ENCODE measurements at places on chromosomes 6 and 20. TPM values are rescaled to one million over a fixed set of nuclear protein-coding genes. Genes with fewer than 3 reads are reported as not detected.

GRCh38 chr6:138638604-138639003, 135.0 kb upstream of the CCDC28A start:
- H3K27me3 ChIP-seq, result no peaks in the 10 kb centered on the region
- no peak overlapping the region for H3K27ac ChIP-seq
- no peak overlapping the region for H3K4me3 ChIP-seq

DNA sequence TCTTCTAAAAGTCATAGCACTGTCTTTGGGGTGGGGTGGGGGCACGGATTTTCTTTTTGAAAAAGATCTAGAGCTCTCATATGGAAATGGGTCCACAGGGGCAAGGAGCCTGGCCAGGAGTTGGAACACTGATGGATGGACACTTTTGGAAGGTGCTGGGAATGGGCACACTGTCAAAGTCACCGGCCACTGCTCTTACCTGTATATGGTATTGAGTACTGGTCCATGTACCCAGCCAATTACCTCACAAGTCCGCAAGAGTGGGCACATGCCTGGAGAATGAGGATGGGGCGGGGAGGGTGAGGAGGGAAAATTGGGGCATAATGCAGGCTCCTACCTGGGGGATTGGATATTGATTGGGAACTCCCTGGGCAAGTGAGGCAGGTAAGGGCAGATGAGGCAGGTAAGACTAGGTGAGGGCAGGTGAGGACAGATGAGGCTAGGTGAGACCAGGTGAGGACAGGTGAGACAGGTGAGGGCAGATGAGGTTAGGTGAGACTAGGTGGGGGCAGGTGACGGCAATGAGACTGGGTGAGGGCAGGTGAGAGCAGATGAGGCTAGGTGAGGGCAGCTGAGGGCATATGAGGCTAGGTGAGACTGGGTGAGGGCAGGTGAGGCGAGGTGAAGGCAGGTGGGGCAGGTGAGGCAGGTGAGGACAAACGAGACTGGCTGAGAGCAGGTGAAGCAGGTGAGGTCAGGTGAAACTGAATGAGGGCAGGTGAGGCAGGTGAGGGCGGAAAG, 167.9 kb downstream of the NRN1 start:
- H3K27ac ChIP-seq, result no peak overlapping the region
- no peak overlapping the region for H3K4me3 ChIP-seq
- no peaks in the 10 kb centered on the region for H3K4me1 ChIP-seq

GRCh38 chr20:3751675-3752385, 15.7 kb downstream of the ADISSP start:
- peaks cover 3% of the 10 kb centered on the region for H3K4me1 ChIP-seq
- no peak for DNase-seq
- H3K36me3 ChIP-seq, result peaks cover 12% of the 10 kb centered on the region
- H3K27me3 ChIP-seq, result peaks cover 20% of the 10 kb centered on the region
- peak overlapping the region; percentile 79 for H3K4me3 ChIP-seq
- no peak overlapping the region for H3K27ac ChIP-seq

- DNase-seq, result no peak
- peak overlapping the region; percentile 95 for H3K4me3 ChIP-seq
- peak overlapping the region; percentile 84 for H3K27ac ChIP-seq
Measured at GRCh38 chr6:18388271-18388670, 1.1 kb downstream of the RNF144B start.

- H3K36me3 ChIP-seq, result no peaks in the 10 kb centered on the region
- DNase-seq, result no peak
- H3K4me1 ChIP-seq, result no peaks in the 10 kb centered on the region
- H3K27ac ChIP-seq, result no peak overlapping the region
Measured at GRCh38 chr6:69105288-69105687, 470.2 kb downstream of the ADGRB3 start.

- H3K36me3 ChIP-seq, result no peaks in the 10 kb centered on the region
- H3K27me3 ChIP-seq, result peaks cover 3% of the 10 kb centered on the region
- no peaks in the 10 kb centered on the region for H3K4me1 ChIP-seq
- DNase-seq, result no peak
Measured at GRCh38 chr20:8115436-8115835, 16.6 kb upstream of the PLCB1 start.

DNA sequence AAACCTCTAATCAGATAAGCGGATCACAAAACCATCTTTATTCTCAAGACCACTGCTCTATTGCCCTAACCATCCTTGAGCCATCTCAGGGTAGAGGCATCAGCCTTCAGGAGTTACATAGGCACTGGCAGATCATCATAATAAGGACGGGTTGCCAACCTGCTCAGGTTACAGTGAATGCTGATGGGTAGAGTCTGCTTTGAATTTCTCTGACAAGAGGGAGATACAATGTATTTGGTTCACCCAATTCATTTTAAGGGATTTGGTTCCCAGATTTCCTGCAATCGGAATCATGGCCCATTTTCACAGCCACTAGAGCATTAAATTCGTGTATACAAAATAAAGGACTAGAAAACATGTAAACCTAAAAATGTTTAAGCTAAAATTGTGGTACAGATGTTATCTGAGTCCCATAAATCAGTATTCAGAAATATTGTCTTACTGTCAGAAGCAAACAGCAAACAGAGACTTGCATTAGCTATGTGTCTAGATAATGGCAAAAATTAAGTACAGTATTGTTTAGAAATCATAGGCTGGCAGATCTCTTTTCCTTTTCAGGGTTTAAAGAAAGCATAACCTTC, 41.9 kb upstream of the TMEM170B start:
- H3K4me3 ChIP-seq, result no peak overlapping the region
- peaks cover 5% of the 10 kb centered on the region for H3K4me1 ChIP-seq
- DNase-seq, result no peak

DNA sequence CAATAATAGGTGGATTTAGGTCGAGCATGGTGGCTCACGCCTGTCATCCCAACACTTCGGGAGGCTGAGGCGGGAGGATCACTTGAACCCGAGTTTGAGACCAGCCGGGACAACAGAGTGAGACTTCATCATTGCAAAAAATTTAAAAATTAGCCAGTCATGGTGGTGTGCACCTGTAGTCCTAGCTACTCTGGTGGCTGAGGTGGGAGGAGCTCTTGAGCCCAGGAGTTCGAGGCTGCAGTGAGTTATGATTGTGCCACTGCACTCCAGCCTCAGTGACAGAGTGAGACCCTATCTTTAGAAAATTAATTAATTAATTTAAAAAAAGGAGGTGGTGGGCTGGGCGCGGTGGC, 13.4 kb upstream of the C20orf203 start:
- DNase-seq, result no peak
- peaks cover 4% of the 10 kb centered on the region for H3K27me3 ChIP-seq
- no peak overlapping the region for H3K4me3 ChIP-seq

- no peak for DNase-seq
- H3K27me3 ChIP-seq, result no peaks in the 10 kb centered on the region
- H3K36me3 ChIP-seq, result no peaks in the 10 kb centered on the region
- H3K4me1 ChIP-seq, result no peaks in the 10 kb centered on the region
- no peak overlapping the region for H3K4me3 ChIP-seq
- H3K27ac ChIP-seq, result no peak overlapping the region
Measured at GRCh38 chr6:51768087-51768486, 319.3 kb downstream of the PKHD1 start.

DNA sequence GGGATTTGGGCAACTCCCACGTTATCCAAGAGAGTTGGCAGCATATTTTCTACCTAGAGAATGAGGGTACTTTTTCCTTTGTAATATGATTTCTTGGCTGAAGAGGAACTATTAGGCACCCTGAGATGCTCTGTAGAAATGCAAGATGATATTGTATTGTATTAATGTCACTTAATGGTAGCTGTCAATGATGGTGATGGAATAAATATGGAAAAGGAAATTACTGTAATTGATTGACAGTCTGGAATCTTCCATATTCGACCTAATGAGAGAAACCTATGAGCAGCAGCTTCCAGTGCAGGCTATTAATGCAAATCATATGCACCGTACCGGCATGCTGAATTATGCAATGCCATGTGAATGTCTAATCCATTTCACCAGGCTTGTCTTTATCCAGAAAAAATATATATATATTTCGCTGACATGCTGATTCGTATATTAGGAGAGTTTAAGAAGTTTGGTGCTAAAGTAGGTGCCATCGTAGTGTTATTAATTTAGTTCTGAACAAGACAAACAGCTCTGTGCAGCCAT, 494.2 kb upstream of the JARID2 start:
- H3K4me3 ChIP-seq, result no peak overlapping the region
- H3K36me3 ChIP-seq, result no peaks in the 10 kb centered on the region
- no peaks in the 10 kb centered on the region for H3K4me1 ChIP-seq
- H3K27me3 ChIP-seq, result no peaks in the 10 kb centered on the region

- H3K4me1 ChIP-seq, result no peaks in the 10 kb centered on the region
- DNase-seq, result no peak
- H3K4me3 ChIP-seq, result no peak overlapping the region
- H3K27me3 ChIP-seq, result peaks cover 3% of the 10 kb centered on the region
- H3K27ac ChIP-seq, result no peak overlapping the region
- H3K36me3 ChIP-seq, result no peaks in the 10 kb centered on the region
Measured at GRCh38 chr6:33727932-33728331, 16.4 kb upstream of the UQCC2 start.

- DNase-seq, result no peak
- peaks cover 6% of the 10 kb centered on the region for H3K4me1 ChIP-seq
- no peak overlapping the region for H3K27ac ChIP-seq
Measured at GRCh38 chr20:63017826-63018411, 11.2 kb upstream of the BHLHE23 start.

DNA sequence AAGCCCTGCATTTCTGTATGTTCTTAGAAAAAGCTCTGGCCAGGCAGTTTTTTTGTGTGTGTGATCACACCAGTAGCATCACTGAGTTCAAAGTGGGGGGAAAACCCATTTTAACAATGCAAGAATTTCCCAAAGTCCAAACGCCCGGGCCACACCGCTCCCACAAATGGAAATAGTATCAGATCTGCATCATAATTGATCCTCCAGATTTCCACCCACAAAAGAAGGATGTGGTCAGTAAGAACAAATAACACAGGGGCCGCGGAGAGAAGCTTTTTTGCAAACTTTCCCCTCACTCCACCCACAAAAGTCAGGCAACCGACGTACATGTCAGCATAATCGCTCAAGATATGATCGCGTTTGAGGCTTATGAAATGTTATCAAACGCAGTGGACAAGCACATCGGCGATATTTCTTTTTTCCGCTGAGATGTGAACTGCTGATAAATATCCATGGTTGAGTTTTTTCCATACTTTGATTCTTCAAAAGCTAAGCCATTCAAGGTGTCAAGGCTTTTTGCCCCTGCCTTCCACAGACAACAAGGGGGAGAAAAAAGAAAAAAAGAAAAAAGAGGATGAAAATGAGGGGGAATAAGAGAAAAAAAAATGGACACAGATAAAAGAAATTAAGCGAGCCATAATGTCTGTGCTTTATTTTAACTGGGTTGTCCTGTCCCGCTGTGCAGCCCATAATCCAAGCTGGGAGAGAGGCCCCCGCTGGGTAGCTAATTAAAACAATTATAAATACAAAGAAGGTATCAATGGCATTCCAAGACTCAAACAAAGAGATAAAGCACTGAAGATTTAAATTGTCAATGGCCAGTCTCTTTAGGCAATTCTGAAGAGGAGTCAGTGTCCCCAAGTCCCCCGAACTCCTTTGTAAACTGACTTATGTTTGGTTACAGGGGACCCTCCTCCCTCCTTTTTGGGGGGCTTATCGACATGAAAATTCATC, 143.5 kb downstream of the ZFP64 start:
- H3K4me3 ChIP-seq, result no peak overlapping the region
- no peaks in the 10 kb centered on the region for H3K36me3 ChIP-seq
- no peak for DNase-seq
- H3K4me1 ChIP-seq, result peaks cover 16% of the 10 kb centered on the region

GRCh38 chr6:150638765-150639164, 39.1 kb downstream of the PLEKHG1 start:
- peaks cover 57% of the 10 kb centered on the region for H3K4me1 ChIP-seq
- no peaks in the 10 kb centered on the region for H3K27me3 ChIP-seq
- H3K36me3 ChIP-seq, result peaks cover 12% of the 10 kb centered on the region
- no peak overlapping the region for H3K4me3 ChIP-seq
- no peak for DNase-seq
- no peak overlapping the region for H3K27ac ChIP-seq

DNA sequence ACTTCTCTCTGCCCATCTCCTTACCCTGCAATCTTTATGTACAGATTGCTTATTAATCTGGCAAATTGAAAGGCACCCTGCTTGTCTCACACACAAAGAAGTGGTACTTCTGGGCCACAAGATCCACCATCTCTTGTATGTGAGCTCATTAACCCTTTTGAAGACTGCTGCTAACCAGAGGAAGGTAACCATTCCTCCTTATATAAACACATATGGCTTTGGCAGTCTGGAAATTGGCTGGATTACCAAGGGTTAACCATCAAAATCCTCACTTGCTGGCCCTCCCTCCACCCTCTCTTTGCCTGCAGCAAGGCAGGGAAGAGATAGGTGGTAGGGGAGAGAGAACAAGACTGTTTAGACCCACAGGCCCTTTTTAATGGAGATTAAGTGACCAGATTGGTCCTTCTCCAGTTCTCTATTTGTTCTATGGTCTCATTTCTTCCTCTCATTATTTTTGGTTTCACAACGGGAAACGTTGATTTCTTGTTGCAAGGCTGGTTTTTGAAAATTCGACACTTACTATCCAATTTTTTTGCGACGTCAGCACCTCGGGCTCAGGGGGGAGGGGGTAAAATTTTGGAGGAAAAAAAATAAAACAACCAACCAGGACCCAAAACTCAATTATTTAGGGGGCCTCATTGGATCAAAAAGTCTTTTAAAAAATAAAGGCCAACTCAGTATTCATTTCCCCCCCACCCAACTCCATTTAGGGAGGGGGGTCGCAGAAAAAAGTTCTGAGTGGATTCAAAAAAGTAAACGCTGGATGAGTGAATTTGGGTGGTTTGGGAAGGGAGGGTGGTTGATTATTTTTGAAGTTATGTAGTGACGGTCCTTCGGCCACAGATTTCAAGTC, 859 bp downstream of the PPP1R10 start:
- H3K4me3 ChIP-seq, result peak overlapping the region; percentile 99
- peak overlapping the region; percentile 100 for H3K27ac ChIP-seq
- peaks cover 45% of the 10 kb centered on the region for H3K4me1 ChIP-seq

DNA sequence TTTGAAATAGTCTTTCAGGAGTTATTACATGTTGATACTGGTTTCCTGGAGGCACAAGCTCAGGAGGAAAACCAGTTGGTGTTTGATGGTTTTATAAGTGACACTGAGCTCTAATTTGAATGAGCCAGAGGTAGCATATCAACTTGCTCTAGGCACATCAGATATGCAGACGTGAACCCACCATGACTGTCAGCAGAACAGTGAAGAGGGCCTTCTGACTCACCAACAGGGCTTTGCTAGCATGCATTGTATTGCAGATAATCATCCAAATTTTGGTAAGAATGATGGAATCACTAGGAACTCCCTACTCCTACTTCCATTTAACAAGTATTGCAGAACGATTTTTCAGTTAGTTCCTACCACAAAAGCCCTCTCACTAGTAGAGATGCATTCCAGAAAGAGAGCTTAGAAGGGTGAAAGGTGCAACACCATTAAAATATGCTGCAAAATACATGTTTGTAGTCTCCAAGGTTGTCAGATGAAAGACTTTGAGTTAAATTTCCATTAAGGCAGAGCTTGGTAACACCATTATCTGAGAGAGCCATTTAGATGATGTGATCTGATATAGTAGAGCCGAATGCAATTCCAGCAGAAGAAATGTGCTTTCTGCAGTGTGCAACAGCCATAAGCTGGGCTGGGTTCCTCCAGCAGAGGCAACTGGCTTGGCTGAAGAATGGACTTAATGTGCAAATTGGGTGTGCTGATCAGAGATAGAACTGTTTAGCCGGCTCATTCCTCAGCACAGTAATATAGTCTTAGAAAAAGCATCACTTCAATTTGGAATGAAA, 968.7 kb upstream of the ADGRB3 start:
- H3K36me3 ChIP-seq, result no peaks in the 10 kb centered on the region
- no peak for DNase-seq
- no peaks in the 10 kb centered on the region for H3K4me1 ChIP-seq
- H3K4me3 ChIP-seq, result no peak overlapping the region
- H3K27ac ChIP-seq, result no peak overlapping the region

RUNX2 gene
- total RNA-seq, result 1.8 TPM

ESR1 gene
- 0.05 TPM for total RNA-seq

LST1 gene
- 1.7 TPM for total RNA-seq

NFS1 gene
- total RNA-seq, result 18.3 TPM
